ENCODE measurements at places on chromosomes 2 and 18.

- no peak for DNase-seq
Measured at GRCh38 chr2:174711206-174711605, 53.1 kb downstream of the CHRNA1 start.

- no peak for DNase-seq
Measured at GRCh38 chr2:152380261-152381055, 45.5 kb downstream of the FMNL2 start.

DNA sequence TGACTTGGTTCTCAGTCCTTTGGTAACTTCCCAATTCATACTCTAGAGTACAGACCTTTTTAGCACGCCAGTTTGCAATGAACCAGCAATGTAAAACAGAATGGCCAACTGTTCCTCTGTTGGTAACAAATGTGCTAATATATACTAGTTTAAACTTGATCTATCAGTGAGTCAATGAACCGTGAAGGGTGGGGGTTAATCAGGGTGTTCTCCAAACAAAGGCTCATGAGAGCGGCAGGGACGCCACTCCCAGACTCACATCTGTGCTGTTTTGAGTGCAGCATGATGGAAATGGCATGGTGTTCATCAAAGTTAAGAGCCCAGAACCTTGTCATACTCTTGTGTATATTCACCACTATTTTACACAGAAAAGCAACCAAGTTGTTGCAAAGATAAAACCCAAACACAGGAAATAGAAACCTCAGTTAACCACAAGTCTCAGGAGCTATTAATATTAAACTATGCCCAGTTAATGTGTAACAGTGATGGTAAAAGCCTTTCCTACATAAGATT is 70.3 kb downstream of the CERKL start:
- peak; percentile 8 for DNase-seq

DNA sequence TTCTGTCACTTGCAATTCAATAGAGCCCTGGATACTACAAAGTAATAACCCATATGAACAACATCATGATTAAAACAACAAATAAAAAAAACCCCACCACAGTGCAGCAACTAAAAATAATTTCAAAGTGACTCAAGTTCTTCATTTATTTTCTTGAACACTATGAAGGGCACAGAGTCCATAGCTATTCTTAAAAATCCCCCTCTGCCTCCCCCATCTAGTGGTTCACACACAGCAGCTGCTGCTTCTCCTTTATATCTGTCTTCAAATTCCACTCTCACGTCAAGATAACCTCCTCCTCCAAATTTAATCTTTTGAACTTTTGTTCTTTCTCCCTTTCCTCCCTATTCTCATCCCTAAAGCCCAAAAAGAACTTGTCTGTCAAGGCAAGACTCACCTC is 591.3 kb downstream of the ZEB2 start:
- no peak for DNase-seq

GRCh38 chr18:8752329-8752728 is 47.0 kb downstream of the MTCL1 start:
- no peak for DNase-seq

GRCh38 chr2:64629875-64630274 is 23.8 kb downstream of the SERTAD2 start:
- no peak for DNase-seq

- no peak for DNase-seq
Measured at GRCh38 chr2:107354175-107354574, 468.2 kb upstream of the ST6GAL2 start.

- no peak for DNase-seq
Measured at GRCh38 chr2:228627510-228627909, 446.0 kb upstream of the SPHKAP start.

DNA sequence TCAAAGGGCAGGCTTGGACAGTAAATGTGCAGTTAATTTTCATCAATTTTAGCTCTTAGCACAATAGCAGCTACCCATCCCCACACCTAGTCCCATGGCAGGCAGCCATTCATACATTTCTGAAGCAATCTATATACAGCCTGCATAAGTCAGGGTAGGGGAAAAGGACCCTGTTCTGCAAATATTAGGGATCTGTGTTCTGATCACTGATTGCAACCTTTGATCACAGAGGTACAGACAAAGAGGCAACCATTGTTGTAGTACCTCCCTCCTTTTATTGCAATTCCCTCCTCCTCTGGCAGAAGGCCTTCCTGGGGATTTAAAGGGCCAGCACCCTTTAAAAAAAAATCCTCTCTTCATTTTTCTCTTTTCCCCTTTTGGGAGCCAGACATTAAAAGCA is 58.3 kb downstream of the KANSL1L start:
- no peak for DNase-seq

DNA sequence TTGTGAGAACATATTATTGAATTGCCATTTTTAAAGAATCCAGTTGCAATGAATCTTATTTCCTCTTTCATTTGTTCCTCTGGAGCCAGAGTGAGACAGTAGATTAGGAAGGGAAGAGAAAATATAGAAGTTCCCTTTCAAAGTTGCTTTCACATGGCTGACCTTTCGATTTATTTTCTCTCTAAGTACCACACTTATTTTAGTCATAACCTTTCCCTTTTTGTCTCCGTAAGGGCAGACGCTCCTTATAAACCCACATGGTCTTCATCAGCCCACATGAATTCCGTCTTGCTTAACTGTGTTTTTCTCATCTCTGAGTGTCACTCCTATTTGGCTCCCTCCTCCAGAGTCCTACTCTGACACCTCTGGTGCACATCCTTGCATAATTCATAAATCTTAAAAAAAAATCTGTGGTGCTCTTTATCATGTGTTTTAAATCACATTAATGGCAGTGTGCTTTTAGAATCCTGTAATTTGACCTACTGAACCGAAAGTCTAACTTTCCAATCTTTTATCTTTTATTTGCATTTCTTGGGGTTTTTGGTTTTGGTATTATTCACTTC is 38.5 kb upstream of the ZNF396 start:
- DNase-seq = no peak

GRCh38 chr2:68411397-68412126 is 46.5 kb downstream of the PLEK start:
- DNase-seq = no peak

- DNase-seq = no peak
Measured at GRCh38 chr2:85049236-85049635, 78.3 kb downstream of the KCMF1 start.

- DNase-seq = no peak
Measured at GRCh38 chr2:113283704-113284284, 5.1 kb upstream of the PAX8 start.
